AG09319 (cell line): ENCODE measurements at places on chromosomes 3 and 15.

- no peak for DNase-seq
These were observed 193.8 kb upstream of the TLE3 start for GRCh38 chr15:70291305-70292075.

DNA sequence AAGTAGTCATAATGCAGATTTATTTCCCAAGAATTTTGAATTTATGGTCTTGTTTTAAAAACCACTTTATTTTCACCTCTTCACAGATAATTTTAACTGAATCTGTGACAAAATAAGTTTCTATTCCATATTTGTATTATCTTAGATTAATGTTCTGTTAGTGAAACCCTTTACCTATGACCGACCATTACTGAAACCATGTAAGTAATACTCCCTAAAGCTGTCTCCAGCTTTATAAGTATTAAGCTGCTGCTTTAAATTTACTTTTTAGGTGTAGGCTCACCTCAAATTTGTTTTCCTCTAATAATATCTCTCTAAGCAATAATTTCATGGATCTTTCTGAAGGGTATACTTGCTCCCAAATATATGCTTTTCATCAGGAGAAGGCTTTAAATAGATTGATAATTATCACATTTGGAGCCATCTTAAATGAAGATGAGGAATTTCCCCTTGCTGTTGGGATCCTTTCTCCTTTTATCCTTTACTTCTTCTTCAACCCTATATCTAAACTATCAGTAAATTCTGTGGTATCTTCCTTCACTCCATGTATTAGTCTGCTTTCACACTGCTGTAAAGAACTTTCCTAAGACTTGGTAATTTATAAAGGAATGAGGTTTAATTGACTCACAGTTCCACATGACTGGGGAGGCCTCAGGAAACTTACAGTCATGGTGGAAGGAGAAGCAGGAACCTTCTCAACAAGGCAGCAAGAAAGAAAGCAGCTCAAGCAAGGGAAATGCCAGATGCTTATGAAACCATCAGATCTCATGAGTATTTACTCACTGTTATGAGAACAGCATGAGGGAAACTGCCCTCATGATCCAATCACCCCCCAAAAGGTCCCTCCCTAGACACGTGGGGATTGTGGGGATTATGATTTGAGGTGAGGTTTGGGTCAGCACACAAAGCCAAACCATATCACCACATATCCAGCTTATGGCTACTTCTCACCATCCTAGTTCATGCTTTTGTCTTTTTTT is 92.3 kb upstream of the P2RY1 start:
- DNase-seq = no peak

DNA sequence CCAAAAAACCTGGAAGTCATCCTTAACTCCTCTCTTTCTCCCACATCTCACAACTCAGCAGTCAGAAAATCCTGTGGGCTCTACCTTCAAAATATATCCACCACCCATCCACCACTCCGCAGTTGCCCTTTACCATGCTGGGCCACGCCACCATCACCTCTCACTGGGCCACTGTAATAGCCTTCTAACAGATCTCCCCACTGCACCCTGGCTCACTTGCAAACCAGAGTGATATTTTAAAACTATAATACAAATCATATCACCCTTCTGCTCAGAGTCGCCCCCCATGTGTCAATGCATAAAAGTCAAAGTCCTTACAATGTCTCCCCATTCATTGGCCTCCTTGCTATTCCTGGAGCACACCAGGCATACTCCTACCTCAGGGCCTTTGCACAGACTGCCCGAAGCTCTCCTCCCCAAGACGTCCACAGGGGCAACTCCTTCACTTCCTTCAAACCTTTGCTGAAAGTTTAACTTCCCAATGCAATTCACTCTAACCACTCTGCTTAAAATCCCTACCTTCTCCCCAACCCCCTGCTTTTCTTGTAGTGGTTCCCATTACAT is 1.5 kb upstream of the LIPC start:
- no peak for DNase-seq

DNA sequence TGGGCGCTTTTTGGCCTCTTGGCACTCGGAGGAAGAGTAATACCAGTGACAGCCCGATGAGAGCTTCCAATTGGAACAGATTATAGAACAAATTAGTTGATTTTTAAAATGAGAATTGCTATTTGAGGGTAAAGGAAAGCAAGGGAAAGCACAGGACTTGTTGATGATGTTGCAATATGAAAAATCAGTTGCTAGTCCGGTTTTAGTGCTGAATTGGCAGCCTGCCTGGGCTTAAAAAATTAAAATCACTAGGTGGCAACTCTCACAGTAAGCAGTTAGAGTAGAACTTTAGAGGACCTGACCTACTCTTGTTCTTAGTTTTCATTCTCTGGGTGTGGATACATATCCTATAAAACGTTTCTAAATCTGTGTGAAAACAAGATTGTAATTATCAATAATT is 2.1 kb upstream of the SCAANT1 start:
- no peak for DNase-seq

DNA sequence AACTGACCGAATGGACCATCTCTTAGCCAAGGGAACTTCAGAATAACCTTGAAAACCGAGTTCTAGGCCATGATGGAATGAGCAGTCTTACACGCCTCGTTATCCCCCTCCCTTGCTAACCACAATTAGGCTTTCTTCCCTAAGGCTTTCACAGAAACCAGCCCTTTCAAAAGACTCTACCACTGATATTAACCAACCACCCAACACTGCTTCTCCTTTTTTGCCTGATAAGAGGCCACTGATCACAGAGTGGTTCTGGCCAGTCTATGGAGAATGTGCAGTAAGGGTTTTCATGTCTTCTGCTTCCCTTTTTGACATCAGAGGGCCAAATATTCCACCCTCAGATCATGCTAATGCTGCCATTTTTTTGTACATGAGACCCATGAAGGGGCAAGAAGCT is 59.3 kb downstream of the MCF2L2 start:
- DNase-seq = no peak

DNA sequence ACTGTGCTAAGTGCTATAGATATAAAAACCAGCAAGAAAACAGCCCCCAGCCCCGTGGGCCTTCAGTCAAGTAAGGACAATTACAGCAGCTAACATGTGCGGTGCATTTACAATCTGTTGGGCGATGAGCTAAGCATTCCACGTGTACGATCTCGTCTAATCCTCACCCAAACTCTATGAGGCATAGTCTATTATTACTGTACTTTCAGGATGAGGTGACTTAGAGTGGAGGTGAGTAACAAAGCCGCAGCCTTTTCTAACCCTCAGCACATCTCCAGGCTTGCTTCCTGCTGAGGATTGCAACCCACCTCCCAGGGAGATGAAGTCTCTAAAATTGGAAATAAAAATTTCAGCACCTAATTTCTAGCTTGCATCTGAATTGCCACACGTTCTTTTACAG is 53.2 kb upstream of the MCF2L2 start:
- no peak for DNase-seq
